ENCODE measurements at places on chromosomes 3 and 15.

DNA sequence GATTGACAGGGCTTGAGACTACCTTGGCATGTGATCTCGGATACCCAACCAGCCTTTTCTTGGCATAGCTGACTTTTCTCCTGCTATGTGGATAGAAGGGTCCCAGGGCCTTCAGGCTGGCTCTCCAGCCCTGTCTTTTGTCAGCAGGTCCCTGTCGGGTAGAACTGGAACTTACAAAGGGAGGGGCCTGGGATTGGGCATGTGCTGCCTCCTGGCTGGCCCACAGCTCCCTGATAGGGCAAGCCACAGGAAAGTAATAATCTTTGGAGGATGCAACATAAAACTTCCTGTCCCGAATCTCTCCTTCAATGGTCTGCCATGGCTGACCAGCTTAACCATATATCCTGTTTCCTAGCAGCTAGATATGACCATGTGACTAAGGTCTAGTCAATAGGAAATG, 89.1 kb downstream of the ABHD5 start:
- DNase-seq: no peak

GRCh38 chr15:90270502-90271150, 5.2 kb downstream of the NGRN start:
- DNase-seq: no peak

DNA sequence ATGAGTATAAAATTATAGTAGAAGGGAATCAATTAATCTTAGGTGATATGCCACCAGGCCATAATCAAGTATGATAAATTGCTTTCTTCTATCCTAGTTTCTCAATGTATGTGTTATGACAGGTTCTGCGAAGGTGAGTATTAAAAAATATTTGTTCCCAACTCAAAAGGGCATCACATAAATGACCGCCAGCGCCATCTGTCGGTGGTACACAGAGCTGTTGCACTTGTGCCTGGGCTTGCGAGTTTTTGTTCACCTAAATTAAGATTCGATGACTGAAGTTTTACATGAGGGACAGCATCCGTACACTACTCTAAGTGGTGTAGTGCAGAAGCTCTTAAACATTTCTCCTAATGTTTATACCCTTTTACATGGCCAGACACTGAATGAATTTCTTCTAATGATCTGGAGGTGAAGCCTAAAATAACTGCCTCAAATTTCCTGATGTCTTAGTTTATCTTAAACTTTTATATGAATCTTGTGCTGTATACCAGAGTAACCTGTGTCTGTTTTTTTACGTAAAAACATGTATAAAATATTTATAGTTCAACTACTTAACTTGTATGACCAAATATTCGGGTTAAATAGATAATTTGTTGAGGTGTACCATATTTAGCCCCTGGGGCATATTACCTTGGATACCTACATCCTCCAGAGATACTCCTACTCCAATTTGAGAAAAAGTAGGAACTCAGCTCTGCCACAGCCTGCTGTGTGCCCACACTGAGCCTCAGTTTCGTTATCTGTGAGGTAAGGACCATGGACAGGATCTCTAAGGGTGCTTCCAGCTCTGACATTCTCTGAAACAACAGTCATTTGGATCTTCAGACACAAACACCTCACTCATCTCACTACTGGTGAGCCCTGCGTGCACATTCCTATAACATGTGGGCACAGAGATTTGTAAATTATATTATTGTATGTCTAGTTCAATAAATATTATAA, 365.6 kb downstream of the MAGI1 start:
- no peak for DNase-seq

DNA sequence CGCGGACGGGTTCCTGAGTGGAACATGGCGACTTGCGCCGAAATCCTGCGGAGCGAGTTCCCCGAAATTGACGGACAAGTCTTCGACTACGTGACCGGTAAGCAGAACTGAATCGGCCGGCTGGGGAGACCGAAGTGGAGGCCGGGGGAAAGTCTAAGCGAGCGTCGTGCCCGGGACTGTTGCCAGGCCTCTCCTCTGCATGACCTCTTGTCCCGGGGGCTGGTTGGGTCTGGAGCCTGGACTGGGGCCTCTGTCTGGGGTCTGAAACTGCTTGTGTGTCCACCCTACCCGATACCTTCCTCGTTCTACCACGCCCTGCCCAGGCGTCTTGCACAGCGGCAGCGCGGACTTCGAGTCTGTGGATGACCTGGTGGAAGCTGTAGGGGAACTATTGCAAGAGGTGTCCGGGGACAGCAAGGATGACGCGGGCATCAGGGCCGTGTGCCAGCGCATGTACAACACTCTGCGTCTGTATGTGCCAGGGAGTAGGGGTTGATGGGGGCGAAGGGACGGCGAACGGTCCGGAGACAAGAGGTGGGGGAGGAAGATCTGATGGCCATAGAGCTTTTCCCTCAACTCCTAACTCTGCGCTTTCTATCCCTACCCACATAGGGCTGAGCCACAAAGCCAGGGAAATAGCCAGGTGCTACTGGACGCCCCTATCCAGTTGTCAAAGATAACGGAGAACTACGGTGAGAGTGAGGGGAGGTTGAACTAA, at the start of gene ABCF3:
Gene ABCF3, plus strand, starts transcription at position 16 of the 718 bp plus-strand sequence. Its CDS starts 9 bp downstream, at position 25.
- DNase-seq: no peak

- peak; percentile 78 for DNase-seq
These were observed 16.3 kb upstream of the TRAT1 start for GRCh38 chr3:108806316-108806715.

- DNase-seq: no peak
These were observed 79.8 kb downstream of the PLCH1 start for GRCh38 chr3:155664925-155665695.

GRCh38 chr15:81080996-81081395, 53.1 kb upstream of the CFAP161 start:
- DNase-seq: no peak

GRCh38 chr3:51722362-51722761, 15.5 kb downstream of the GRM2 start:
- DNase-seq: no peak

- DNase-seq: no peak
These were observed 76.0 kb downstream of the MTHFS start for GRCh38 chr15:79820820-79821219.

DNA sequence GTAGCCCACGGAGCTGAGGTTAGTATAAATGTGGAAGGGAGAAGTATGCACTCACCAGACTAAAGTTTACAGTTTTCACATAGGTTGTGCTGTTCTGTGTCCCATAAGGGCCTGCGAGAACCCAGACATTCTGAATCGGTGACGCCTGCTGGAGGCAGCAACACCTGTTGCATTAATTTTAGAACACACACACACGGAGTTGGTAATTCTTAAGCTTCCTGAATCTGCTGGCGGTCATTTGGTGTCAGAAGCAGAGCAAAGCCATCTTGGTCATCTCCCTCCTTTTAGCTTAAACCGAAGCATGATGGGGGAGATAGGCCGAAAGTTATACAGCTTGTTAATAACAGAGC, 41.1 kb upstream of the AP3B2 start:
- peak; percentile 16 for DNase-seq

GRCh38 chr15:87500240-87500639, 756.3 kb downstream of the NTRK3 start:
- DNase-seq: no peak

GRCh38 chr3:38606561-38606960, 42.9 kb downstream of the SCN5A start:
- no peak for DNase-seq

DNA sequence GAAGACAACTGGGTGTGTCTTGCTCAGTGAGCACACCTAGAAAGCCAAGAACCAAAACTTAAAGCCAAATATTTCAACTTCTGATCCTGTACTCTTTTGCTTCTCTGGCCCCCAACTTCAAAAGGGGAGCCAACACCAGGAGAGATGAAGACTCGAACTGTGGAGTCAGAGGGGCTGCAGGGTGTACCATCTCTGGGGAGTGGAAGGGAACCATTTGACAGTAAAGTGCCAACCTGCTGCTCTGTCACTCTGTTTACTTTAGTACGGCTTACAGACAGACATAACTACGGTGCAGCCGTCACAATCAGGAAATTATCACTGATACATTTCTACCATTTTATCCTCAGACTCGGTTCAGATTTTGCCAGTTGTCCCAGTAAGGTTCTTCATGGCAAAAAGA, 1.6 kb downstream of the FBXO22 start:
- DNase-seq: no peak

- no peak for DNase-seq
These were observed 158.7 kb downstream of the APBA2 start for GRCh38 chr15:29044503-29044901.

DNA sequence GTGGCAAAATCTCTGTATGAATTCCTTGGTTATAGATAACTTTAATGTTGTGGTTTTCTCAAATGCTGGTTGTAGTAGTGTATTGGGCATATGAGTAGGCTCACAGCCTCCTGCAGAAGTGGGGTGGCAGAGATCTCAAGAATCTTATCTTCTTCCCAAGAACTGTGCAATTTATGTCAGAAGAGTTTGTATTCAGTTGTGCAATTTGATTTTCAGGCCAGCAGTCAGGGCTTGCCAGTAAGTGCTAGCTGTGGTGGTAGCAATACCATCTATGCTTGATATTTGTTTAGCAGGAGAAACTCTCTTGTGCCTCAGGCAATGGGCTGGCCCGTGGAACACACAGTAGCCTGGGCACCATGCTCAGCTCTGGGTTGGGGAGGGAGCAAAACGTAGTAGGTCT, 58.4 kb upstream of the GOLIM4 start:
- no peak for DNase-seq

GRCh38 chr15:52337198-52337853, 41.7 kb upstream of the MYO5C start:
- DNase-seq: no peak

- no peak for DNase-seq
These were observed 36.9 kb upstream of the FRMD4B start for GRCh38 chr3:69422751-69423150.

GRCh38 chr15:63067306-63067705, 24.8 kb downstream of the TPM1 start:
- no peak for DNase-seq

DNA sequence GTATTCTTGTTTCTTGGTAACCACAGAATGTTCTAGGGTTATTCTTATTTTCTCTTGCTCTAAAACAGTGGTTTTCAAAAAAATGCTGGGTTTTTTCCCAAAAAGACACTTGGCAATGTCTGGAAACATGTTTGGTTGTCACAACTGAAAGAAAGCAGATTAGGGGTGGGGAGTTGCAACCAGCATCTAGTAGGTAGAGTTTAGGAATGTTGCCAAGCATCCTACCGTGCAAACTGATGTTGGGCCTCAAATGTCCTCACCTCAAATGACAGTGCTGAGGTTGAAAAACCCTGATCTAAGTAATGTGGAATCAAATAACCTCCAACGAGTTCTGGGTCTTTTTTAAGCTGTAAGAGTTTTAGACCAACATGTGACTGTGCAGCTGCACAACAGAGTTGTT, 270.5 kb upstream of the STT3B start:
- no peak for DNase-seq

DNA sequence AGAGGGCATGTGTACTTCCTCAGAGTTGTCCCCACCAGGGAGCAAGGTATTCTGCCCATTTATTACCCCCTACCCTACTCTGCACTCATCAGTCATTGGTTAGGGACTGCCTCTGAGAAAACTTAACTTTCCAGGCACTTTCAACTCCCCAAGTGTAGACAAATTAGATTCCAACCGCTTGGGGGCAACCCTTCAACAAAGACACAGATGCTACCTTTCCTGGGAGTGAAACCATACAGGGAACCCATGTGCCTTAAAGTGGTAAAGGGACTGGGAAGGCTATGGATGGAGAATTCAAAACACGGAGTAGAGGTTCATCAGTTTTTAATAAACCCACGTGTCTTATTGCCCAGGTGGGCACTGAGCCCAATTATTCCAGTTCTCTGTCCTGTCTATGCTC, 19.4 kb upstream of the UBE2E2 start:
- DNase-seq: no peak

GRCh38 chr3:120642368-120642948, 39.6 kb downstream of the HGD start:
- no peak for DNase-seq

DNA sequence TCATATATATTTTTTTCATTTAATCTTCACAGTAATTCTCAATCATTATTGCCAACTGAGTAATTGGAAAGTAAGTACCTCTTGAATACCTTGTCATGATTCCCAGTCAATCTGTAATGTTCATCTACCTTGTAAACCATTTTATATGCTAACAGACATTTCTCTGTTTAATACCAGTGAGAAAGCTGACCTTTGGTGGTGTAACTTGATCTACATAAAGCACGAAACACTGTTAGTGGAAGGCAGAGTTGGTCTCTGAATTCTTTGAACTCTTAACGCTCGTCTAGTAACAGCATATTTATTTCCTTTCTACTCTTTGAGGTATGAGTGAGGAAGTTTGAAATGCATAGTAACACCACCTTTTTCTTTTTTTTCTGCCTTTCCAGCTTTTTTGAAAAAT, 59.5 kb downstream of the SLC25A26 start:
- DNase-seq: no peak

DNA sequence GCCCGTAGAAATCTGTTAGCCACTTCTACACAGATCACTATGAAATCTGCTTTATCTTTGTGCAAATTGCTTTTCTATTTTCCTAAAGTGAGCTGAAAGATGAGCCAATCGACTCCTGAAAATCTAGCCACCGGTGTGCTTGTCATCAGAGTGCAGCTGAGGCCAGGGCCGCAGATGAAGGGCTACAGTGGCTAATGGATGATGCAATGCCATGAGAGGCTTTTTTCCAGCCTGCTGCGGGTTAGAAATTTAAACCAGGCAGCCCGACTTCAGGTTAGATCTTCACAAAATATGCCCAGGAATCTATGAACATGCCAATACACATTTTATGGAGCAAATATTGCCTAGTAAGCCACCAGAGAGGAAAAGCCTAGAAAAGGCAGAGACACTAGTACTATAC, 948.2 kb upstream of the CFAP20DC start:
- DNase-seq: no peak

GRCh38 chr3:105166893-105167292, 199.8 kb upstream of the ALCAM start:
- no peak for DNase-seq

DNA sequence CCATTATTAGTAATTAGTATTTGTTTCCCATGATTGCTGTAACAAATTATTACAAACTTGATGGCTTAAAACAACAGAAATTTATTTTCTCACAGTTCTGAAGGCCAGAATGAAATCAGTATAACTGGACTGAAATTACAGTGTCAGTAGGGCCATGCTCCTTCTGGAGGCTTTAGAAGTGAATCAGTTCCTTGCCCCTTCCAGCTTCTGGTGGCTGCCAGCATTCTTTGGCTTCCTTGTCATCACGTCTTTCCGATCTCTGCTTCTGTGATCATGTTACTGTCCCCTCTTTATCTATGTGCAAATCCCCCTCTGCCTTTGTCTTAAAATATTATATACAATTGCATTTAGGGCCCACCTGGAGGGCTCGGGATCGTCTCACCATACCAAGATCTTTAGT, 92.0 kb downstream of the FOXB1 start:
- DNase-seq: no peak

DNA sequence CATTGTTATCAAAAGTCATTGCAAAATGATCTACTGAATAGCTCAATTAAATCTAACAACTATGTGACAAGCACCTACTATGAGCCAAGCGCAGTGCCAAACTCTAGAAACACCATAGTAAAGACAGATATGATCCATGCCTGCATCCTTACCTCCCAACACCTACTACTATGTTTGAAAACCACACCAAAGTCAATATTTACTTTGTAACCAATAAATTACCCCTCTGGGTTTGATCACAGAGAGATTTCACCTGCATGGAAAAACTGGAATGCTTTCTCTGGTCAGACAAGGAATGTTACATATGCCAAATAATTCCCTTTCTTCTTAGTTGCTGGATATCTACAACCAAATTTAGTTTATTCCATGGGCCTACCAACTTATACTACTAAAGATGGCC, 422.2 kb downstream of the FHIT start:
- DNase-seq: no peak

GRCh38 chr3:118949113-118949760, 85.4 kb downstream of the IGSF11 start:
- peak; percentile 27 for DNase-seq
